Kidney (tissue), 22 donors: ENCODE measurements at places on chromosomes 3 and 15. TPM values are rescaled to one million over a fixed set of nuclear protein-coding genes. Genes with fewer than 3 reads are reported as not detected.

GRCh38 chr3:102441832-102442231 is 7.0 kb downstream of the ZPLD1 start:
- no peak for DNase-seq

DNA sequence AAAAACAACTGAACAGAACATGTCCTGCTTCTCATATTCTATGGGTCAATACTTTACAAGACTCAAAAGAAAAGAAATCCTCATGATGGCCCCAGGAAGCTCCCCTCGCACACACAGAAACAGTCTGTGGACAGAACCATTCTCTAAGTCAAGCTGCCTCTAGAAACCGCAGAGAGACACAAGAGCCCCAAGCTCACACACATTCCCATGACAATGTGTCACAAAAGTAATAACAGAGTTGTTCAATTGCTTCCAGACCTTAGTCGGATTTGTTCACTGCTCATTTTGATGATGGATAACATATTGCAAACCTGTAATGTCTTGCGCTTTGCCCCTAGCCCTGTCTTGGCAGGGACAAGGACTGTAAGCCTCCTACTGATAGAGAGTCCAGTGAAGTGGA is 60.9 kb downstream of the UMPS start:
- DNase-seq = no peak

DNA sequence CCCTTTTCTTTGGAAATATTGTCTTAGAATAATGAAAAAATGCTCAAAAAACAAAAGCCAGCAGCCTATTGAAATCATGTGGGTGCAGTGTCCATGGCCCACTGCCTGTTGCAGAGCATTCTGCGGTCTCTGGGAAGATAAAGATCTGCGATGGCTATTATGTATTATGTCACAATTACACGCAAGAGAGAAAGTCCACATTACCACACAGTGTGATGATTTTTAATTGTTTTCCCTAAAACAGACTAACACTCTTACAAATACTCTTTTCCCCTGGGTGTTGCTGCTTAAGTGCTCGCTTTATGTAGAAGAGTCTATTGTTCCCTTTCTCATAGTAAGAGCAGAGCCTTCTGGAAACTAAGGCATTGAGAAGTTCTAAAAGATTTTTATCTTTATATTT is 32.2 kb downstream of the SSR3 start:
- no peak for DNase-seq

GRCh38 chr15:49964551-49964950 is 154.5 kb downstream of the ATP8B4 start:
- no peak for DNase-seq

GRCh38 chr15:80783260-80783659 is 4.1 kb downstream of the CEMIP start:
- no peak for DNase-seq

DNA sequence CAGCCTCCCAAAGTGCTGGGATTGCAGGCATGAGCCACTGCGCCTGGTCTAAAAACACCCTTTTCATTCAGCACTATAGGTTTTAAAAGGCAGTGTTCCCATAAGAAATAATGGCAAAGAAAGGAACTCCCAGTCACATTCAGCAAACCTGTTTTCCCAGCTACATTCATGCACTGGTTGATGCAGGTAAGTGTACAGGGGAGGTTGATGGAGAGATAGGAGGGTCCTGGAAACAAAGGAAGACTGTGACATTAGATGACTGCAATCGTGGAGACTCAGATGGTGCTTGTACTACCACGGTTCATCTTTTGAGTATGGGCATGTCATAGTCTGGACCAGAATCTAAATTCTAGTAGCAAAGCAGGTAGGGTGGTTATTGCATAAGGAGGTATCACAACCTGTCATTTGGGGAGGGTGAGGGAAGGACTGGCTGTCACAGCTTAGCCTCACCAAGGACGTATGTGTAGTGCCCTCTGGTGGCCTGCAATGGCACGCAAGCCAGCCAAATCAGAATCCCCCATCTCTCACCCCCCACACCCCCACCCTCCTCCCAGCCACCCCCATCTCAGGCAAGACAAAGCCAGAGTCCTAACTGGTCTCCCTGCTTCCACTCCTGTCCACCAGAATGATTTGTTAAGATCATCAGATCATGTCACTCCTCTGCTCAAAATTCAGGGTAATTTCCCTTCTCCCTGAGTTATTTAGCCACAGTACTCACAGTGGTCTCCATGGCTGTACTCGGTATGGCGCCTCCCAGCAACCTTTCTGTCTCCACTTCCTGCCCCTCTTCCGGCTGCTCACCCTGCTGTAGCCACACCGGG is 28.8 kb upstream of the UBL7 start:
- peak; percentile 66 for DNase-seq

DNA sequence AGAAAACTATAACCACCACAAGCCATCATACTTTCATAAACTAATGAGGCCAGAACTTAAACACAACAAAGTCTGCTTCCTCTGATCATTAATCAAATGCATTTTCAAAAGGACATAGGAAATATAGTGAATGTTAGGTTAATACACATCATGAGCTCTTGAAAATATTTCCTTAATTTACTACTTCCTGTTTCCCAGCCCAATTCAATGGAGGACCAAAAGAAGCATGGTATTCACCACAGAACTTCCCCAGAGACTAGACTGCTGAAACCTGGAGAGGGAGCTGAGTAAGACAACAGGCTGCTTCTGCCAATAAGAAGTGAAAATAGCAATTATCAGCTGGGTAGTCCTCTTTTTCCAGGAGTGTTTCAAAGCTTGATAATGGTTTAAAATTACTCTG is 250.3 kb downstream of the ULK4 start:
- no peak for DNase-seq

- no peak for DNase-seq
Measured at GRCh38 chr3:103082501-103082900, 647.7 kb downstream of the ZPLD1 start.

GRCh38 chr15:99097441-99098410 is 7.2 kb upstream of the SYNM start:
- DNase-seq = no peak

DNA sequence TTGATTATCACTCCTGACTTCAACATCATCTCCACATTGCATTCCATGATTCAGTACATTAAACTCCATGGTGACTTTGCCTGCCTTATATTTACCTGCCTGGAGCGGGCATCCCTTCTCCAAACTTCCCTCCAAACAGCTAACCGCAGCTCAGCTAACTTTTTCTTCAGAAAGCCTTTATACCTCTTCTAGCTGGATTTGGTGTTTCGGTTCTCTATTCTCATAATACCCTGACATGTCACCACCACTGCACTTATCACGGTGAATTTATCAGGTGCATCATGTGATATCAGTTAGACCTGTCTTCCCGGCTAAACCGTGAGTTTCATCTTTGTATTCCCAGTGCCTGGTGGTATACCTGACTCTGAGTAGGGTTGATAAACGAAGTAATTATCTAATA is 367.6 kb downstream of the UNC13C start:
- DNase-seq = no peak

- DNase-seq = no peak
Measured at GRCh38 chr3:157829786-157830185, 276.4 kb downstream of the SHOX2 start.

- no peak for DNase-seq
Measured at GRCh38 chr3:183435661-183436060, 7.2 kb upstream of the MCF2L2 start.

DNA sequence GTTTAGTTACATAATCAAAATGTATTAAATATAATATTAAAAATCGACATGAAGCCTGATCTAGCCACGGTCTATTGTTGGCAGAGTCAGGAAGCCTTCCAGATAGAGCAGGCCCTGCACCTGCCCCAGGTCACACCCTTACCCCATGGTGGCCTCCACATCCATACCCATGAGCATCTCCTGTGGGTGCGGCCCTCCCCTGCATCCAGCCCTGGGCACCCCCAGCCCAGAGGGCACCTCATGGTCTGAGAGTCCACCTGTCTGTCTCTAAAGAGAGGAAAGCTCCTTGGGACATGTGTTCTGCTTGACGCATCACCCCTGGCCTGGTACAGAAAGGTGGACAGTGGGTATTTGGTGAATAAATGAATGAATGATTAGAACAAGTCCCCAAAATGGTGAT is 37.2 kb upstream of the CSPG4 start:
- DNase-seq = no peak

DNA sequence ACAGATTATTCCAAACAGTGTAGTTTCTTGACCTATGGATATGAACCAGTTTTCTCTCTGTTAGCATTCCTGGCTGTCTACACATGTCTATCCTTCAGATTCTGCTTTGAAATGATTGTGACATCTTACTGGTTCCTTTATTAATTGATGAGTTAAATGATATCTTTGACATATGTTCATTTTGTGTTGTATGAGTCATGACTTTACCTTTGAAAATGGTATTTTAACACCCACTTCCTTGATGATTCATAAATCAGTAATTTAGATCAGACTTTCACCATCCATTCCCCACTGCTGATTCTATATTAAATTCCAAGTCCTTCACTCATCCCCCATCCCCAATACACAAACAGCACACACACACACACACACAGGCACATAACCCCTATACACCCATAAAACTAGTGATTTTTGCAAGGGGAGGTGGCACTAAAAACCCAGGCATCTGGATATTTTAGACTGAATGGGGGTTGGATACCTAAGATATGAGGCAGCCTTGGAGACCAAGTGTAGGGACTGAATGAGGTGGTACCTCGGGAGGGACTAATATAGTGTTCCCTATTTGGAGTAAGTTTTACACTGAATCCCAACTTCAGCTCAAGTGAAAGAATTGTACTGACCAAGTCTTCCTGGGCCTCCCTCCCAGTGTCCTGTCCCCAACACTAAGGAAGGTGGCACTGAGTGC is 9.7 kb downstream of the CCK start:
- no peak for DNase-seq

Gene TMEM207
- polyA plus RNA-seq = 21.2 TPM

Gene GPR176
- 2.9 TPM for polyA plus RNA-seq

Gene MEGF11
- 10.4 TPM for polyA plus RNA-seq

Gene BCHE
- 2.8 TPM for polyA plus RNA-seq

Gene PCOLCE2
- polyA plus RNA-seq = 59.0 TPM

Gene ELL3
- polyA plus RNA-seq = 2.7 TPM
